ENCODE measurements at places on chromosomes 6 and 20.

DNA sequence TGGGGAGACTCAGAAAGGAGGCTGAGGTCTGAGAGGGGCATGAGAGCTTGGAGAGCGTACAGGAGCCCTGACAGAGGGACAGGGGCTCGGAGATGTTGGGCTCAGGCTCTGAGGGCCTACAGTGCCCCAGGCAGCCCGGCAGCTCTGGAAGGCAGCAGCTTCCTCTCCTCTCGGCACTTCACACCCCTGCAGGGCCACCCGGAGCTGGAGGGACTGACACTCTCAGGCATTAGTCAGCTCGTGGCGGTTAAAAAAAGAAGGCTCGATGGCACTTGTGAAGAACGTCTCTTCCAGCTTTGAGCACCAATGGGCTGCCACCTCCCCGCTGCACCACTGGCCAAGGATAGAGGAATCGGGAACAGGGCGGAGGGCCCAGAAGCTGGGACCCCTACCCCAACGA, 62.6 kb upstream of the SIRPA start:
- no peak for DNase-seq

DNA sequence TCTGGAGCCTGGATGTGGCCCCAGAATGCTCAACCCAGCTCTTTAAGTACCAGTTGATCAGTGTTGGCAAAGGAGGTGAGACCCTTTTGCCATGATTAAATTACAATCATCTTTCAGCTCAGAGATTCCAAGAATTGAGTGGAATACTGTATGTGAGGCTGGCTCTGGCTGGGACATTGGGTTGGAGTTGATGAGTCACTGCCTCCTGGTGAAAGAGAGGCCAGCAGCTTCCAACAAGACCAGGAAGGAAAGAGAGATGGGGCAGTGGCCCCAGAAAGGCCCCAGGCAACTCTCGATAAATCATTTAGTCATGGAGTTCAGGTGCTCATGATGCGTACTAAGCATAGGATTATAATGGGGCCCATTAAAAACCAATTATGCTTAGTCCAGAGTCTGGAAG, 2.1 kb downstream of the TGM6 start:
- DNase-seq = no peak

DNA sequence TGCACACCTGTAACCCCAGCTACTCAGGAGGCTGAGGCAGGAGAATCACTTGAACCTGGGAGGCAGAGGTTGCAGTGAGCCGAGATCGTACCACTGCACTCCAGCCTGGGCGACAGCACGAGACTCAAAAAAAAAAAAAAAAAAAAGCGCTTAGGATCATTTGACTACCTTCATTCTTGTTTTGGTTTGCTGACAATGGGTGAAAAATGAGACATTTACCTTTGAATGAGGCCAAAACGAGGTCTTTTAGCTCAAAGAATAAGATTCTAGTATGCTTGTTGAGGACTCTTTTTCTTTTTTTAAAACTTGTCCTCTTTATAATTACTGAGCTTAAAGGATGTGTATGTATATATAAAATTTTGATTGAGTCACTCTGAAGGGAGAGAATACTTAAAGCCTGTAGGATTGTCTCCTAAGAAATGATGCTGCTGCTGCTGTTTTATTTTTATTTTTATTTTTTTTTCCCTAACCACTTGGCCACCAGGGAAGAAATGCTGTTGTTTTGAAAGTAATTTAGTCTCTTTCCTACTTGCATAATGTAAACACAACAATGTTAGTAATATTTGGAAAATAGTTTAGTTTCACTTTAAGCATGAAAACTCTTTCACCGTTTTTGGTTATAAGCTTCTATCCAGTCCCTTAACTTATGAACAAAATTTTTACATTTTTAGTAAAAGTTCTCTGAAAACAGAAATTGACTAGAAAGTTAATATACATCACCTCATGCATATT, 7.9 kb downstream of the UBR2 start:
- DNase-seq = no peak

DNA sequence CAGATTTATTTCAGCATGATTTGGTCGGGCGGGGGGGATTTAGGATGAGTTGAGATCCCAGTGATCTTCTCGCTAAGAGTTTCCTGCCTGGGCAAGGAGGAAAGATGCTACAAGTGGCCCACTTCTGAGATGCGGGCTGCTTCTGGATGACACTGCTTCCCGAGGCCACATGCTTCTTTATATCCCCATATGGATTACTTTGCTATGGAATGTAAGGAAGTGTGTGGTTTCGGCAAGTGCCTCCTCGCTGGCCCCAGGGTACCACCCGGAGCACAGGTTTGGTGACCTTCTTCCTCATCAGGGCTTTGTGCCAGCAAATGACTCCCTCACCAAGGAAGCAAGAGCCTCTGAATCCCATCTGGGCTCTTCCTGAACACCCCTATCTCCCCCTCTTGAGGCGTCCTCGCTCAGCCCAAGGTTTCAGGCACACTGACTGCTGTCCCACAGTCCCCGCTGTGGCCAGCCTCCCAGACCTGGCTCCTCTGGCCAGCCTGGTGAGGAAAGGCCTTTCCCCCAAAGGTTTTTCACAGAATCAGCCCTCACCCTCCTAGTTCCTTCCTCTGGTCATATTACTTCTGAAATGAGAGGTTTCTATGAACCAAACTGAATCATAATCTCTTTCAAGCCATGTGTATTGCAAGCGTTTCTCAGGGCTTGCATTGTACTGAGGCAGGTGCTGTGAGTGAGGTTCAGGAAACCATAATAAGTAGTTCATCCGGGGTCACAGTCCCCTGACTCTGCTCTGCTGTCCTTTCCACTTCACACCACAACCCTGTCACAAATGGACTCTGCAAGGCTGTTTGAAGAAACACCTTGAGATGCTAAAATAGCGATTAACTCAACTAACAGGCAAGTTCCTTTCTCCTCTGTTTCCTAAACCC, 41.7 kb upstream of the IL17A start:
- DNase-seq = no peak

Data from prostate gland (tissue), 2 donors.